ENCODE measurements at places on chromosomes 13 and 19.

GRCh38 chr13:93959796-93960533 lies 519.5 kb downstream of the DCT start:
- DNase-seq: no peak

DNA sequence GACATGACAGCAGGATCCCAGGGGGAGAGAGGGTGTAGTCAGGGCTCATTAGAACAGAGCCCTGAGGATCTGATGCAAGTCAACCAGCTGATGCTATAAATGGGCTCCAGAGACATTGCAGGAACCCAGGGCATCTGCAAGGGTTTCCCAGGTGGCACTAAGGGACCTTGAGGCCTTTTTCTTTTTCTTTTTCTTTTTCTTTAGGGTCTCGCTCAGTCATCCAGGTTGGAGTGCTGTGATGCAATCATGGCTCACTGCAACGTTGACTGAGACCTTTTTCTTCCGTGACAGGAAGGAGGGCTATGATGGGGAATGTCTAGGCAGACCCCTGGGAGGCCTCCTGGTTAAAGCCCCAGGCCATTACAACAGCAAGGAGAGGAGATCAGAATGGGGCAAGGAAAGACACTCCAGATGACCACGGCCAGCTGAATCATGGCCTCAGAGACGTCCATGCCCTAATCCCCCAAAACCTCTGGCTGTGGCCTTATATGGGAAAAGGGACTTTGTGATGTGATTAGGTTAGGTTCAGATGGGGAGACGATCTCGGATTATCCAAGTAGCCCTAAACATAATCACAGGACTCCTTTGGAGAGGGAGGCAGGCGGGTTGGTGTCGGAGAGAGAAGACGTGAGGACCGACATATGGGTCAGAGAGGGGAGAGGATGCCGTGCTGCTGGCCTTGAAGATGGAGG lies 4.5 kb upstream of the FCGRT start:
- DNase-seq: no peak

- no peak for DNase-seq
Measured at GRCh38 chr13:35649162-35649561, 172.7 kb upstream of the MAB21L1 start.

DNA sequence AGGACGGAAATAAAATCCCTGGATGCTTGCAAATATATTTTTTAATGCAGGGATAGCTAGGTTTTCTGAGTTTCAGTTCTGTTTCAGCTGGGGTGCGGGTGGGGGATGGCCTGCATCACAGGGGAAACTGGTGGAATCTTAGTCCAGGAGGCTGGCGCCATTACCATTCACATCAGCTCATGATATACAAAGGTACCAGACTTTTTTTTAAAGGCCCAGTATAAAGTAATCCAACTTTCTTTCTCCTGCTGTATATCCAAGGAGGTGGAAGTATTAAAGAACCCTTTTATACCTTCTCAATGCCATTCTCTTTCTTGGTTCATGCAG lies 343.8 kb downstream of the KCNRG start:
- no peak for DNase-seq

- no peak for DNase-seq
Measured at GRCh38 chr19:50626795-50627194, 12.9 kb downstream of the SYT3 start.

GRCh38 chr13:94712812-94713560 lies 641 bp upstream of the SOX21 start:
- DNase-seq: peak; percentile 15

DNA sequence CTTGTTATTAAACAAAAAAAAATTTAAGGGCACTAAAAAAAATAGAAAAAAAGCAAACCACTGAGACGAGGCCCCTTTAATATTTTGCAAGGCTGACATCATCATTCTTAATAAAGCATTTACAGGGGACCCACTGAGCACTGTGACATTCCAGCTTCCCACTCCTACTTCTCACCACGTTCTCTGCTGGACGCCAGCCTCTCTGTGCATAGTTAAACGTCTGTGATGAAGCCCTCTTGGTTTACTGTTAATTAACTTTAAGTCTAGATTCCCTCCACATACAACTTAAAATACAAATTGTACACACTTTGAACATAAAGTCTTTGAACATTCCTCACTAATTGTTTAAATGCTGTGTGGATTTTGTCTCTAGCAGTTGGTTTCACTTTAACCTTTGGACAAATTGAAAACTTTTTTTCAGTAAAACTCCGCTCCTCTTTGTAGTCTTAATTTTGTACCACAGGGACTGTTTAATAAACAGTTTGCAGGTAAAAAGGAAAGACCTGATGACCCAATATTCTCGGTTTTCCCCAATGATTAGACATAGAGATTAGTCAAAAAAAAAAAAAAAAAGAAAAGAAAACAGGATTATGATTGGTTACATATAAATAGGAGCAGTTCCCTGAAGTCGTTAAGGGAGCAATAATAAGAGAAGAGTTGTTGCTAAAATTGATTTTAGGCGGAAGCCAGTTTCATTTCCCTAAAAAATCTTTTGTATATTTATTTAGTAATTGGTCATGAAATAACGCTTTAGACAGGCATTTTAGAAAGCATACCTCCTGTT lies 219.8 kb downstream of the MZT1 start:
- no peak for DNase-seq

- no peak for DNase-seq
Measured at GRCh38 chr13:30685320-30685859, 50.0 kb upstream of the ALOX5AP start.

GRCh38 chr19:35345671-35346111 lies 2.0 kb upstream of the FFAR1 start:
- no peak for DNase-seq

DNA sequence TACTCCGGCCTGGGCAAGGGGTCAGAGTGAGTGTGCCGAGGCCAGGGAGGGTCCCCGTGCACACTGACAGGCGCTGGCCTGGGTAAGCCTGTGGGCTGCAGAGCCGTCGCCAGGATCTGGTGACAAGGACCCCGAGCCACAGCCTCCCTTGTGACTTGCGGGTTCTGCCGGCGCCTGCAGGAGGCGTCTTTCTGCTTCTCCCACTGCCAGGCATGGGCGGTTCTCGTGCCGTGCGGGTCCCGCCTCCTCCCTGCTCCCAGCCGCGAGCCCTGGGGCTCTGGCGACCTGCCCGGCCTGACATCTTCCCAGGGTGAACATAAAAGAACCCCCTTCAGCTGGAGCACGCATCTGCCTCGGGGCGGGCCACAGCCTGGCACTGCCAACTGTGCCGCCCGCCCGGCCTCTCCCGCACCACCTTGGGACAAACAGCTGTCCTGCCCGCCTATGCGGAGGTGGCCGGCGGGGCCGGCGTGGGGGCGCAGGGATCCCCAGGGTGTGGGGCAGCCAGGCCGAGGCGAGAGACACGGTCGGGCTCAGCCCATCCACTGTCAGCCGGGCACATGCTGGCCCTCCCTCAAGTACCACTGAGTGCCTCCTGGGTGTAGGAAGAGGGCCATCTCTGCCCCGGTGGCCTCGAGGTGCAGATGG lies 1.5 kb upstream of the HCN2 start:
- DNase-seq: peak; percentile 75

DNA sequence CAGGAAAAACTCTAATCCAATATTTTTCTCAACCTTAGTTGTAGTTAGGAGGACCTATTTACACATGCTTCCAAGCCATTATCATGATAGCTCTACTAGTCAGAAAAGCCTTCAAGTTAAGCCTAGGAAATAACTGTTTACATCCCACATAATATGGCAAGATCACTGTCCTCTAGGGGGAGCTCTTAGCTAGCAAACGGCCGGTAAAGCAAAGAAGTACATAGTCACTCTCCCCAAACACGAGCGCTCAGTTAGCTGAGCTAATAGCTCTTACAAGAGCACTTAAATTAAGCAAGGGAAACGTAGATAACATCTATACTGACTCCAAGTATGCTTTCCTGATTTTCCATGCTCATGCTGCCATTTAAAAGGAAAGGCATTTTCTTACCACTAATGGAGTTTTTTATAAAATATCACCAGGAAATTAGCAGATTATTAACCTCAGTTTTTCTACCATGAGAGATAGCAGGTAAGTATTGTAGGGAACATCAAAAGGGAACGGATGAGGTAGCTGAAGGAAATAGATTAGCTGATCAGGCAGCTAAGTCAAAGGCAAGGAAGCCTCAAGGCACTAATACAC lies 100.6 kb upstream of the PABPC3 start:
- DNase-seq: peak; percentile 81

GRCh38 chr13:43551897-43552456 lies 234.8 kb downstream of the ENOX1 start:
- no peak for DNase-seq

- DNase-seq: no peak
Measured at GRCh38 chr13:54029720-54030119, 1001.1 kb downstream of the OLFM4 start.

GRCh38 chr13:90233933-90234672 lies 1113.4 kb upstream of the MIR17HG start:
- no peak for DNase-seq

- DNase-seq: no peak
Measured at GRCh38 chr19:38978326-38978689, 2.8 kb upstream of the FBXO17 start.

DNA sequence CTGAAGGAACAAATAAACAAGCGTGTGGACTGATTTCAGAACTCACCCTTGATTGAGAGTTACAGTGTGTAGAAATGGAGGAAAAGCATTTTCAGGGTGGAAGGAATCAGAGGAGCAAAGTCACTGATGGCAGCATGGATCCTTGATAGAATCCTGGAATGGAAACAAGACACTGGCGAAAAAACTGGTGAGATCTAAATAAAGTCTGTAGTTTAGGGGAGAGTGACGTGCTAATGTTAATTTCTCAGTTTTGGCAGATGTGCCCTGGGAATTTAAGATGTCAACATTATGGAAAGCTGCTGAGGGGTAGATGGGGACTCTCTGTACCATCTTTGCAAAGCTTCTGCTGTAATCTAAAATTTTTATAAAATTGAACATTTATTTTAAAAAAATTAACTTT lies 378.0 kb downstream of the UQCRFS1 start:
- no peak for DNase-seq

DNA sequence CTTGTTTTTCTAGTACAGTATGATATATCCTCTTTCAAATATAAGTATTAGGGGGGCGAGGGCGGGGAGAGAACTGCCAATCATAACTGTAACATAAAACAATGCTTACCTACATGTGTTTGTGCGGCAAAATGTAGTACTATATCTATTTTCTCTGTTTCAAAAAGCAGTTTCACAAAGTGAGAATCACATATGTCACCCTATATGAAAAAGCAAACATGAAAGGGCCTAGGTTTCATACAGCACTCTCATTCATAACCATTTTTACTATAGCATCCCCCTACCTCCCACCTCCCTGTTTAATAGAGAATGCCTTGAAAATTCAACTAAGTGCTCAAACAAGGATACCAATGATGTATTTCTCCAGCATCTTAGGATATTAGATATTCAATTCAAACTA lies 5.2 kb downstream of the TGDS start:
- DNase-seq: no peak

DNA sequence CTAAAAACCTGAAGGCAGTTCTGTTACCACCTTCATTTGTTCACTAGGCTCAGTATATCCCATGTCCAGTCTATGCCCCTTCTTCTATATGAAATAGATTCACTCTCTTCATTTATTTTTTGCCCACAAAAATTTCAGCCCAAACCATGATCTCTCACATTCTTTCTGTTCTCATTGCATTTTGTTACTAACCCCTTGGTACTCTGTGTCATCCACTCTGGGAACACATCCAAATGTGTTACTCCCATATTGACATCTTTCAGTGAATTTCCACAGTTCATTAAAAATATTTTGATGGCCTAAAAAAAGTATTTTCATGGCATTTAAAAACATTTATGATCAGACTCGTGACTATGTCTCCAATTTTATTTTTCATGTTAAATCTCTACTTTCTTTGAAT lies 378.9 kb downstream of the SLITRK1 start:
- DNase-seq: no peak

DNA sequence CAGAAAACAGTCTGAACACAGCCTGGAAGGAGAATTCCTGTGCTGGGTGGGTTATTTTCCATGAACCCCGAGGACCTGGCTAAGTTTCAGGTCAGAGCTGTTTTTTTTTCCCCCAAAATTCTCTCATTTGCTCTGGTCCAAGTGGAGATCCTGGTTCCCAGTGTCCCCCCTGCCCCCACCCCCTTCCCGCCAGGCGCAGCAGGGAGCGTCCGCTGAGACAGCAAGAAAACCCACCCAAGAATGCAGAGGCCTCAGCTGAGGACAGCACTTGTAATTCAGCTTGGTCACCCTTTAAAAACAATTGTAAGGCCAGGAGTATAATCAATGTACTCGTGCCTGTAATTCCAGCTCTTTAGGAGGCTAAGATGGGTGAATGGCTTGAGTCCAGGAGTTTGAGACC lies 11.4 kb upstream of the TSPAN16 start:
- no peak for DNase-seq

DNA sequence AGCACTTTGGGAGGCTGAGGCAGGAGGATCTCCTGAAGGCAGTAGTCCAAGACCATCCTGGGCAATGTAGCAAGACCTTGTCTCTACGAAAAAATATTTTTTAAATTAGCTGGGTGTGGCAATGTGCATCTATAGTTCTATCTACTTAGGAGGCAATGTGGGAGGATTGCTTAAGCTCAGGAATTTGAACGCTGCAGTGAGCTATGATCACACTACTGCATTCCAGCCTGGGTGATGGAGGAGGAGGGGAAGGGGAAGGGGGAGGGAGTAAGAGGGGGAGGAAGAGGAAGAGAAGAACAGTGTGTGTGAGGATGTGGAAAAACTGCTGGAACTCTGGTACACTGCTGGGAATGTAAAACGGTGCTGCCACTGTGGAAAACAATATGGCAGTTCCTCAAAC lies 9.2 kb upstream of the CLIP3 start:
- peak; percentile 63 for DNase-seq

DNA sequence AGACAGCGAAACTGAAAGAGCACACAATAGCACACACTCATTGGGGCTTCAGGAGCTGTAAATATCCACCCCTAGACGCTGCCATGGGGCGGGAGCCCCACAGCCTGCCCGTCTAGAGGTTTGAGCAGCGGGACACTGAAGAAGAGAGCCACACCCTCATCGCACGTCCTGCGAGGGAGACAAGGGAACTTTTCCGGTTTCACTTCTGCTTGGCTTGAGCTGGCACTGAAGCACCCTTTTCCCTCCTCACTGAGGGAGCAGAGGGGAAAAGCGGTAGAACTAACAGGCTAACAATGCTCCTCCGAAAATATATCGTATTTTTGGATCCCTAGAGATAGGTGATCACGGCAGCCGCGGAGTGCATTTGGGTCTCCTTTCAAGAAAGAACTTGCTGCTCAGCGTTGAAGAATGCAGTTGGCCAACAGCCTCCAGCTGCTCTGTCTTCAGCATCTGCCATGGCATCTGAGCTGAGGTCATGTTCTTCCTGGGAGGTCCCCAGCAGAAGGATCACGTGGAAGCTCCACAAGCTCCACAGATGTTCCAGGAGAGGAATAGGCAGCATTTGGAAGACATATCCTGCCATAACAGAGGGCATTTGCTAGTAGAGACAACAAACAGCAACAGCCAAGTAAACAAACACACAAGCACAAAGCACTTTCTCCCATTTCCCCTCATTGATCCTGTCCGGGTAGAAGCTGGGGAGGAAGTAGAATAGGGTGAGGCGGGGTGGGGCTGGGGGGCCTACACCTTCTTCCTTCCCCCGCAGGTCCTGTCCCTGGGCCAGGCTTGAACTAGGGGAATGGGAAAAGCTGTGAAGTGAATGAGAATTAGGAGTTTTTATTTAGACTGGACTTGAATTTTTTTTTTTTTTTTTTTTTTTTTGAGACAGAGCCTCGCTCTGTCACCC lies 44.8 kb upstream of the ALOX5AP start:
- DNase-seq: peak; percentile 88

Data from inflammatory macrophage (primary cell).